ENCODE measurements at places on chromosomes 1 and 21.

DNA sequence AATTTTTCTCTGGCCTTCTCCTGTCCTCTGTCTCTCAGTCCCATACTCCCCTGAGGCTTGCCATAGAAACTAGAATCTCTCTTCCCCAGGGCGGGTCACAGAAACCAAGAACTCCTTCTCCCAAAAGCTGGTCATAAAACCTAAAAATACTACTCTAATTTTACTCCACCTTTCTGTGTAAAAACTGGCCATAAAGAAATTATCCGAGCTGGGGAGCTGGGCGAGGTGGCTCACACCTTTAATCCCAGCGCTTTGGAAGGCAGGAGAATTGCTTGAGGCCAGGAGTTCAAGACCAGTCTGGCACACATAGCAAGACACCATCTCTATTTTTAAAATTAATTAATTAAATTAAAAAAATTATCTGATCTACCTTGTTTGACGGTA, 3.0 kb downstream of the ALG14 start:
- DNase-seq = no peak

GRCh38 chr21:44332383-44332782, 6.8 kb downstream of the CFAP410 start:
- no peak for DNase-seq

DNA sequence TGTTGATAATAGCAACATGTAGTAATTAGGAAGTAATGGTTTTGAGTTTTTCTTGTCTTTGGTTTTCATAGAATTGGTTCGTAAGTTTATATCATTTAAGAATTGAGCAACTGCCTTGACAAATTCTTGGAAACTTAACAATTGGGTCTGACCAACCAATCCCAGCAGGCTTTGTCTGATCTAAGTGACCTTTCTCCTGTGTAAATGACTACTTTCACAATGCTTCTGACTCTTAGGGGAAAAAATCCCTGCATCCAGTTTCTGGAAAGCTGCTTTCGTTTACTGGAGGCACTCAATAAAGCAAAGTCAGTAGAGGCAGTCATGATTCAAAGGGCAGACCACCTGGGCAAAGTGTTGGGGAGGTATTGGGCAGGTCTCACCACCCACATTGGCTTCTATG, 303.6 kb upstream of the FAM78B start:
- DNase-seq = no peak

DNA sequence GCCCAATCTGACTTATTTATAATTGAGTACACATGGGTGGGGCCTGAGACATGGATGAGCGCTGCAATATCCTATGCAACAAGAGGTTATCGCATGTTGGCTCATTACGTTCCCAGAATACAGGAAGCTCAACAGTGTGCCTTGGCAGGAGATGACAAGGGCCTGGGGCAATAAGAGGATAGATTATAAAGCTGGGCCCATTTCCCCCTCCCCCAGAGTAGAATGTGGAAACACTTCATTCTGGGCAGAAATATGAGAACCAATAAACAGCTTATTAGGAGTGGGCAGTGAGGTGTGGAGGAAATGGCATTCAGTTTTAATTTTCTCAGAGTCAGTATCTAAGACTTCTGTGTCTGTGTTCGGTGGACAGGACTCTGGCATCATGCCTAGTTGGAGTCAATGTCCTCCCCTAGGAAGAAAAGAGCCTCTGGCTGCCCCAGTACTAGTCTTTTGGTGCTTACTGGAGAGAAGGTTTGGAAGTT, 92.8 kb downstream of the PIK3R3 start:
- DNase-seq = no peak

- no peak for DNase-seq
Measured at GRCh38 chr1:230010603-230011332, 56.3 kb upstream of the GALNT2 start.

DNA sequence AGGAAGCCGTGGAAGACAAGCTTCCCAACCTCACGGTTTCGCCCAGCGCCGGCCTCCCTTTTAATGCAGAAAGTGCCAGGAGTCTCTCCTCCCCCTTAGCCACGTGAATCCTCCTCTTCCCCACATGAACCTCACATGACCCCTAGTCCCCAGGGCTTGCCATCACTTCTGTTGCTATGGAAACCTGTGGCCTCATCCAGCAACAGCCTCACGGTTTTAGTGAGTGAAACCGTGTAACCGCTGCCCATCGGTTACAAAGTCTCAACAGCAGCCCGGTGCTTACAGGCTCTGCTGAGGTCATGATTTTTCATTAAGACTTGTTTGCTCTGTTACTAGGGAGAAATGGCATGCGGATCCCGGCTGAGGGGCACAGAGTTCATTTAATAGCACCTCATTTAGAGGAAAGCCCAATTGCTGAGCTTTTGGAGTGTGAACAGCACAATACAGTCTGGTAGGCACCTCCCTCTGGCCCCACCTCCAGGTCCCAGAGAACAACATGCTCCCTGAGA, 143.2 kb upstream of the BACE2 start:
- DNase-seq = no peak

GRCh38 chr1:30891227-30891552, 17.4 kb downstream of the SDC3 start:
- DNase-seq = no peak

DNA sequence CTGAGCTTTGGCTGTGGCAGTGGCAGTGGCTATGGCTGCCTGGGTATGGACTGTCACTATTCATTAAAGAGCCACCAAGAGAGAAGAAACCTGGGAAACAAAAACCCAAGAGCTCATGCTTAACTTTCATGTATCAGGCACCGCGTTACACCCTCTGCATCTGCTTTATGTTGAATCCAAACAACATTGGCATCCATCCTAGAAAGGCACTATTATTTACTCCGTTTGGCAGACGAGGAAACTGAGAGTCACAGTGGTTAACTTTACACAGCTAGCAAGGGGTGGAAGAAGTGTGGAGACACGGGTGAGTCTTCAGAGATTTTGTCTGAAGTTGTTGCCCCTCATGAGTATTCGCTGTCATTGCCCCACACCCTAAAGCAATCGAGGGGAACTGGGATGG, 63.8 kb downstream of the PLXNA2 start:
- DNase-seq = no peak
